T-helper 17 cell (primary cell): ENCODE measurements at places on chromosomes 2 and 18. TPM values are rescaled to one million over a fixed set of nuclear protein-coding genes. Genes with fewer than 3 reads are reported as not detected.

DNA sequence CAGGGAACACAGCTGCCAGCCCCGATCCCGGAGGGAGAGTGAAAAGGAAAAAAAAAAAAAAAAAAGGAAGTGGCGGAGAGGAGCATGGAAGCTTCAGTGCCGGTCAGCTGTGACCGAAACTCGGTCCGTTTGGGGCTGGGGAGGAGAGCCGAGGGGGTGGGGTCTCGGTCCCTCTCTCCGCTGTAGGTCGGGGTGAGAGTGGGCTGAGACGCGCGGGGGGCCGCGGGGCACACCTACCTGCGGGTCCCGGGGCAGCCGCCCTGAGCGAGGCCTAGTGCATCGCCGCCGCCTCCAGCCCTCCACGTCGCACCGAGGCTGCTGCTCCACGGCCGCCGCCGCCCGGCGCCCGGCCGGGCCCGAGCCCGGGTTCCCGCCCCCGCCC lies 536 bp downstream of the VPS54 start:
- H3K4me1 ChIP-seq = peaks cover 32% of the 10 kb centered on the region
- peak; percentile 9 for DNase-seq
- H3K27ac ChIP-seq = peak overlapping the region; percentile 99
- no peaks in the 10 kb centered on the region for H3K27me3 ChIP-seq

DNA sequence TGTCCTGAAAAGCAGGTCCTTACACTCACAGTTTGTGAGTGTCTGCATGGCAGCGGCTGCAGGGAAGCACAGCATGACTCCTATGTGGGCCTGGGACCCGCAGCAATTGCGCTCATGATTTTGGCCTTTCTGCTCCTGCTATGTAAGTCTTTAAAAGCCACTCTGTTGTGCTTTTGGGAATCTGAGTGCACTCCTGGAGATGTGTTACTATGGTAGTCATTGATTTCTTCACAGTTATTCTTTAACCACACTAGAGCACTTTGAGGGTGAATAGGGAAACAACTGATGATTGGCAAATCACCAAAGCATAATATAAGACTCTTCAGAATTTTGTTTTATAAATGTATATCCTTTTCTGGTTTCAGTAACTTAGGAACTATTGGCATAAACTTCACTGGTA lies 40.9 kb downstream of the DSG2 start:
- H3K4me1 ChIP-seq = no peaks in the 10 kb centered on the region
- H3K27ac ChIP-seq = no peak overlapping the region
- H3K36me3 ChIP-seq = no peaks in the 10 kb centered on the region
- DNase-seq = no peak

GRCh38 chr18:49949951-49950395 lies 136.6 kb upstream of the ACAA2 start:
- H3K4me1 ChIP-seq = peaks cover 13% of the 10 kb centered on the region
- H3K27me3 ChIP-seq = peaks cover 28% of the 10 kb centered on the region
- no peak for DNase-seq

GRCh38 chr2:85744741-85745601 lies 8.8 kb upstream of the ATOH8 start:
- H3K36me3 ChIP-seq = peaks cover 8% of the 10 kb centered on the region
- no peak for DNase-seq
- H3K27ac ChIP-seq = no peak overlapping the region
- H3K4me3 ChIP-seq = no peak overlapping the region

DNA sequence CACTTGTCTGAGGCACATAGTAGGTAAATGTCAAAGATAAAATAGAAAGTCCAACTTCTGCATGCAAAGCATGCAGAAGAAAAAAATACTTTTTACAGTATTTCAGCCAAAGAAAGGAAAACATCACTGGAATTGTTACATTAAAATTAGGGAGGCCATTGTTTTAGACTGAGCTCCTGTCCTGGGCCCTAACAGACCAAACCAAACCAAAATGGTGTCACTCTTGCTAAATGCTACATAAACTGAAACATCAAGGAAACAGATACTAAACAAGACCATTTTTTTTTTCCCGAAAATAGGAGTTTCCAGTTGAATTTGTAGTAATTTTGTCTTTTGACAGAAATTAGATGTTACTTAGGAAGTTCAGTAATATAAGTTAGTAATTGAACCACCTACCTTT lies 508.8 kb downstream of the DSC3 start:
- DNase-seq = no peak
- H3K4me1 ChIP-seq = no peaks in the 10 kb centered on the region
- H3K27me3 ChIP-seq = no peaks in the 10 kb centered on the region
- no peak overlapping the region for H3K27ac ChIP-seq
- H3K36me3 ChIP-seq = no peaks in the 10 kb centered on the region

DNA sequence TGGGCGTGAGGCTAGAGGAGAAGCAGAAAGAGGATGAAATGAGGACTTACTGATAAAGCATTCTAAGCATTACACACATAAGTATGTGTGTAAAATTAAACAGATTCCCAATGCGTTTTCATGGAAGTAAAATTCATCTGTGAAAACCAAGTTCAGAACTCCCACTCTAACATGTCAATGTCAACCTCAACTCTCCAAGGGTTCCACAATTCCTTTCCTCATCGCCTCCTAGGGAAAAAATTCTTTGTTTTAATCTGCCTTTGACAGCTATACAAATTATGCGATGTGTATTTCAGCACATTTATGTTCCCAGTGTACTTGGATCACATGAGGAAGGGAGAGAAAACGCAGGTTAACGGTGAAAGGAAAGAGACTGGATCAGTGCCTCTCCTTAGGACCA lies 76.6 kb downstream of the CLIP4 start:
- no peak overlapping the region for H3K27ac ChIP-seq
- no peak for DNase-seq
- peaks cover 2% of the 10 kb centered on the region for H3K36me3 ChIP-seq
- no peak overlapping the region for H3K4me3 ChIP-seq

The GALNT14 gene
- total RNA-seq = not detected

The ASXL3 gene
- total RNA-seq = not detected

The STPG4 gene
- not detected for total RNA-seq

- H3K36me3 ChIP-seq = peaks cover 13% of the 10 kb centered on the region
- peak overlapping the region; percentile 89 for H3K27ac ChIP-seq
- H3K4me1 ChIP-seq = peaks cover 46% of the 10 kb centered on the region
- peak overlapping the region; percentile 59 for H3K4me3 ChIP-seq
- no peak for DNase-seq
Observed at GRCh38 chr2:70243806-70244584, 4.4 kb downstream of the TIA1 start.

DNA sequence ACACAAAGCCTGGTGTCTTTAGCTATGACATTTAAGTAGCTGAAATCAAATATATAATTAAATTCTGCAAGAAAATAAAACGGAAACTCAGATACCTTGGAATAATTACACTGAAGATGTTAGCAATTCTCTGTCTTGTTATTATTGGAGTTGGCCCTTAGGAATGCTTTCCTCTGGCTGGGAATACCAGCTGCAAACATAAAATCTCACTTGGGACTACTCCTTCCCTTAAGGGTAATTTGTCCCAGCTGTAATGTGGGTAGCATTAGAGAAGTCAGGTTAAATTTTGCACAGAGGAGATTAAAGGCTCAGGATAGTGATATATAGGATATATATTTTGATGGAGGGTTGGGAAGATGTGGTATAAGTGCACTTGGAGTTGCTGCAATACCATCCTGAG lies 37.3 kb upstream of the GRP start:
- peaks cover 41% of the 10 kb centered on the region for H3K27me3 ChIP-seq
- no peaks in the 10 kb centered on the region for H3K4me1 ChIP-seq
- DNase-seq = no peak
- no peaks in the 10 kb centered on the region for H3K36me3 ChIP-seq

The AQP12B gene
- not detected for total RNA-seq
